ENCODE measurements at places on chromosomes 6 and 20.

DNA sequence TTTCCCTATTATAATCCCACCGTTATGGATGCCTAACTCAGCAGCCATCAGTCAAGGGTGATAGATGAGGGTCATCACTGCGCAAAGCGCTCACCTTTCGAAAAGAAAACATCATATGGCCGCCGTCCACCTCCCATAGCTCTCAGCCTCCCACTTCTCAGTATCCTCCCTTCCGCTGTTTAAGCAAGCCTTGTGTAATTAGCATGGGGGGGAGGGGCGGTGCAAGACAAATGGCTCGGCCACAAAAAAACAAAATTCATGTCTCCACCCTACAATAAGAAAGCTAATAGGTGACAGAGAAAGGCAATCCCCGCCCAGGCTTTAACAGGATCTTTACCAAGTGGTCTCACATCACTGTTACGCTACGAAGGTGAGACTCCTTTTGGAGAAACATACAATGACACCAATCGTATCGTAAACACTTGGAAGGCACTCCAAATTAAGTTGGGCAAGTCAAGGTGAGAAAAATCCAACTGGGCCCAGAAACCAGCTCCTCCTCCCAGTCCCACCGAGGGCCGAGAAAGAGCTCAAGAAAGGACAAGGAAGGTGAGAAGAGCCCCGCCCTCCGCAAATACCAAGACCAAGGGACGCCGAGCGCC lies 645 bp downstream of the DDX39B start:
- peaks cover 5% of the 10 kb centered on the region for H3K36me3 ChIP-seq
- peak overlapping the region; percentile 91 for H3K27ac ChIP-seq
- peak; percentile 36 for DNase-seq
- peak overlapping the region; percentile 51 for H3K4me3 ChIP-seq
- no peaks in the 10 kb centered on the region for H3K27me3 ChIP-seq
- H3K4me1 ChIP-seq: peaks cover 22% of the 10 kb centered on the region

GRCh38 chr20:31722257-31723068 lies at the start of gene BCL2L1:
TSS of gene BCL2L1 (minus strand) at chr20:31722868. CDS start at chr20:31722218, 650 bp downstream.
- H3K36me3 ChIP-seq: no peaks in the 10 kb centered on the region
- peak within 1 kb of the TSS; percentile 92 for H3K4me3 ChIP-seq
- H3K27ac ChIP-seq: peak within 1 kb of the TSS; percentile 98
- H3K27me3 ChIP-seq: no peaks in the 10 kb centered on the region
- H3K4me1 ChIP-seq: peaks cover 25% of the 10 kb centered on the region

- no peak for DNase-seq
- no peak overlapping the region for H3K4me3 ChIP-seq
- H3K27me3 ChIP-seq: no peaks in the 10 kb centered on the region
- H3K36me3 ChIP-seq: no peaks in the 10 kb centered on the region
Measured at GRCh38 chr6:14130435-14131075, 13.0 kb downstream of the CD83 start.

DNA sequence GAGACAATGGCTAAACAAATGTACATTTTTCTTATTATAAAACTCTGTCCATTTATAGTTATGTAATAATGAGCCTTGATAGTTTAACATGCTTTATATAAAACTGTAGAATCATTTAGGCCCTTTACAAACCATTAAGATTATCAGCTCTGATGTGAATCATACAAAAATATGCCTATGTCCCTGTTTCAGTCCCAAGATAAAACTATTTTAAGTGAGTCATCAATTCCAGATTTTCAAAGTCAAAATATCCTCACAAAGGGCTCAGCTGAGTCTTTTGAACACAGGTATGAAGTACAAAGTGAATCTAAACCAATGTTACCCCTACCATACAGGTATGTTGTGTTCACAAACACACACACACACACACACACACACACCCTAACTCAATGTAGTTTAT lies 88.0 kb downstream of the PTPRK start:
- H3K36me3 ChIP-seq: no peaks in the 10 kb centered on the region
- no peak for DNase-seq
- H3K4me3 ChIP-seq: no peak overlapping the region
- no peaks in the 10 kb centered on the region for H3K27me3 ChIP-seq
- peaks cover 12% of the 10 kb centered on the region for H3K4me1 ChIP-seq

GRCh38 chr20:33460711-33461110 lies 17.1 kb upstream of the SNTA1 start:
- no peak overlapping the region for H3K4me3 ChIP-seq
- H3K27me3 ChIP-seq: no peaks in the 10 kb centered on the region
- no peaks in the 10 kb centered on the region for H3K36me3 ChIP-seq
- no peak for DNase-seq
- no peak overlapping the region for H3K27ac ChIP-seq

GRCh38 chr20:50101887-50102286 lies 11.1 kb downstream of the UBE2V1 start:
- H3K4me1 ChIP-seq: peaks cover 24% of the 10 kb centered on the region
- H3K27me3 ChIP-seq: no peaks in the 10 kb centered on the region
- no peak overlapping the region for H3K27ac ChIP-seq
- H3K4me3 ChIP-seq: no peak overlapping the region

DNA sequence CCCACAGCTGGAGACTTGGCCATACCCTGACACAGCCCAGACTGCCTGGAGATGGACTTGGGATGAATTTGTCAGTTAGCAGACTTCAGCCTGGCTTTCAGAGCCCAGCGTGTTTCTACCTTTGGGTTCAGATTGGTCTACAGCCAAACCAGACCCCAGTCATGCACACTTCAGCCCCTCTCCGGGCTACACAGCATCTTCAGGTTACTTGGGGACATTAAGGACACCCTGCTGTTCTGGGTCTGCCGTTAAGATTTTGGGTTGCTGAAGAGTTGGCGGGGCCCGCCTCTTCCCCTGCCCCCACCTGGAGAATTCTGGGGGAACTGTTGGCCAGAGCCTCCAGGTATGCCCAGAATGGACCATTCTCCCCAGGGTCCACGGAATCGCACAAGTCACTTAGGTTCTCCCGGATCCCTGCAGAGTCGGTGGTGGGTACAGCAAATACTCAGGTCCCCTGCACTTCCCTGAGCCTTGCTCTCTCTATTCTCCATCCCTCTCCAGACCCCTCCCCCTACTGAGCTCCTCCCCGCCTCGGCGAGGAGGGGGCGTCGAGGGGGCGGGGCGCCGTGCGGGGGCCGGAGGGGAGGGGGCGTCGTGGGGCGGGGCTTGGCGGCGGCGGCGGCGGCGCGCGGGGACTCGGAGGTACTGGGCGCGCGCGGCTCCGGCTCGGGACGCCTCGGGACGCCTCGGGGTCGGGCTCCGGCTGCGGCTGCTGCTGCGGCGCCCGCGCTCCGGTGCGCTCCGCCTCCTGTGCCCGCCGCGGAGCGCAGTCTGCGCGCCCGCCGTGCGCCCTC lies at the start of gene PTK7:
Gene PTK7, plus strand, starts transcription at position 645 of the 794 bp plus-strand sequence. CDS start 175 bp downstream, outside the sequence.
- no peaks in the 10 kb centered on the region for H3K4me1 ChIP-seq
- no peaks in the 10 kb centered on the region for H3K36me3 ChIP-seq
- H3K27me3 ChIP-seq: no peaks in the 10 kb centered on the region

DNA sequence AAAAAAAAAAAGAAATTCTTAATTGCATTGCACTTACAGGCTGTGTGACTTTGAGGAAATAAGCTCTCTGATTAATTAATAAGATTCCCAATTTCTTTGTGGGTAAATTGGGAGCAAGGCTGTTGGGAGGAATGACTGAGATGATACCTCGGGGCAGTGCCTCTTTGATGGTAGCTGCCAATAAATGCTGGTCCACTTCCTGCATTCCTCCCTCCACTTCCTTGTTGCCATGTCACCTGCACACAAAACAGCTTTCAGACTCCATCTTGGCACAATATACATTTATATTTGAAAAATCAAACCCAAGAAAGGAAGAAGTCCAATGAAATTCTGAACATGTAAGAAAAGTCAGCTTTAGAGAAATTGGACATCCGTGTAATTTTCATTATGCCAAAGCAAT lies 45.1 kb downstream of the MTHFD1L start:
- H3K4me1 ChIP-seq: no peaks in the 10 kb centered on the region
- no peaks in the 10 kb centered on the region for H3K27me3 ChIP-seq
- H3K4me3 ChIP-seq: no peak overlapping the region
- no peak overlapping the region for H3K27ac ChIP-seq
- no peaks in the 10 kb centered on the region for H3K36me3 ChIP-seq
- no peak for DNase-seq

GRCh38 chr6:43475516-43475915 lies 1.9 kb upstream of the TJAP1 start:
- no peak overlapping the region for H3K27ac ChIP-seq
- peaks cover 13% of the 10 kb centered on the region for H3K4me1 ChIP-seq
- H3K36me3 ChIP-seq: no peaks in the 10 kb centered on the region
- no peak overlapping the region for H3K4me3 ChIP-seq
- no peaks in the 10 kb centered on the region for H3K27me3 ChIP-seq

GRCh38 chr6:45892696-45893245 lies 122.9 kb downstream of the CLIC5 start:
- no peaks in the 10 kb centered on the region for H3K4me1 ChIP-seq
- H3K27ac ChIP-seq: no peak overlapping the region
- H3K27me3 ChIP-seq: no peaks in the 10 kb centered on the region
- DNase-seq: no peak
- H3K4me3 ChIP-seq: no peak overlapping the region

- H3K4me1 ChIP-seq: peaks cover 3% of the 10 kb centered on the region
- no peak overlapping the region for H3K4me3 ChIP-seq
- no peak overlapping the region for H3K27ac ChIP-seq
- no peaks in the 10 kb centered on the region for H3K36me3 ChIP-seq
Measured at GRCh38 chr6:134288538-134289203, 29.2 kb downstream of the SGK1 start.

DNA sequence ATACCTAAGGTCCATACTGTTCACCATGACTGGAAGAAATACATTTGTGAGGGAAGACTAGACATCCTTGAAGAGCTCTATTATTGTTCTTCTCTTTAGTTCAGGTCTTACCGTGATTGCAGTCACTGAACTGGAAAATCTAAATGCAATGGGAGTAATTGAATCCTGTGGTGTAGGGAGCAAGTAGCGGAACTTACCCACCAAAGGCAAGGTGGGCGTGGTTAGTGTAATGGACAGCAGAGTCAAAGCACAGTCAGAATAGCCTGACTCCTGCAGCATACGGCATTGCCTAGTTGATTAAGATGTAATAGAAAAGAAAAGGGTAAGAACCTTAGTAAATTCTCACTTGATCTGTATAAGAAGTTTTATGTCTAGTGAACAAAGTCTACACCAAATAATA lies 679.7 kb upstream of the EPHA7 start:
- no peaks in the 10 kb centered on the region for H3K36me3 ChIP-seq
- no peaks in the 10 kb centered on the region for H3K4me1 ChIP-seq
- H3K27ac ChIP-seq: no peak overlapping the region
- no peak for DNase-seq
- no peaks in the 10 kb centered on the region for H3K27me3 ChIP-seq

- no peak overlapping the region for H3K4me3 ChIP-seq
- H3K4me1 ChIP-seq: peaks cover 6% of the 10 kb centered on the region
- no peak overlapping the region for H3K27ac ChIP-seq
Measured at GRCh38 chr6:76221525-76221924, 149.1 kb upstream of the IMPG1 start.

GRCh38 chr20:23587631-23588030 lies 18.1 kb downstream of the CST9 start:
- no peak overlapping the region for H3K4me3 ChIP-seq
- DNase-seq: peak; percentile 29
- H3K36me3 ChIP-seq: no peaks in the 10 kb centered on the region
- no peaks in the 10 kb centered on the region for H3K27me3 ChIP-seq
- H3K27ac ChIP-seq: no peak overlapping the region

- no peaks in the 10 kb centered on the region for H3K27me3 ChIP-seq
- peak; percentile 85 for DNase-seq
- H3K4me1 ChIP-seq: peaks cover 18% of the 10 kb centered on the region
- H3K4me3 ChIP-seq: peak overlapping the region; percentile 69
- H3K27ac ChIP-seq: peak overlapping the region; percentile 95
Measured at GRCh38 chr6:12012558-12013306, 620 bp downstream of the HIVEP1 start.

DNA sequence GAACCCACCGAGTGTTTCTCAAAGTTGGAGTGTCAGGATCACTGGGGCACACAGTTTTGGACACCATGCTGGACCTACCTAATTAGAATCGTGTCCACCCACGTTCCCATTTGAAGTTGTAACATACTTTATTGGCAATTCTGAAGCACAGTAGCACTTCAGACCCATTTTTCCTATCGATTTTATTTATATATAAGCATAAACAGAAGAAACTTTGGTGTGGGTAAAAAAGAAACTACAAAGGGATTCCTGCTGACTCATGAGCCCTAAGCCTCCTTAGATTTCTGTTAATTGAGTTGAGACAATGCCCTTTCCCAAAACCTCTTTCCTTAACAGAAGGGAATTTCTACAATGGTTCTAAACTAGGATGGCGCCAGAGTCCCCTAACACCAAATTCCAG lies 398.0 kb downstream of the CDKAL1 start:
- no peaks in the 10 kb centered on the region for H3K36me3 ChIP-seq
- no peak overlapping the region for H3K27ac ChIP-seq
- no peak overlapping the region for H3K4me3 ChIP-seq
- DNase-seq: no peak

- no peaks in the 10 kb centered on the region for H3K4me1 ChIP-seq
- H3K27ac ChIP-seq: no peak overlapping the region
- no peaks in the 10 kb centered on the region for H3K27me3 ChIP-seq
- no peaks in the 10 kb centered on the region for H3K36me3 ChIP-seq
Measured at GRCh38 chr20:23133560-23133998, 47.5 kb upstream of the CD93 start.

- peak overlapping the region; percentile 62 for H3K27ac ChIP-seq
- no peak for DNase-seq
- H3K4me1 ChIP-seq: peaks cover 46% of the 10 kb centered on the region
- no peaks in the 10 kb centered on the region for H3K36me3 ChIP-seq
Measured at GRCh38 chr20:32482143-32482441, 103.0 kb downstream of the NOL4L start.

DNA sequence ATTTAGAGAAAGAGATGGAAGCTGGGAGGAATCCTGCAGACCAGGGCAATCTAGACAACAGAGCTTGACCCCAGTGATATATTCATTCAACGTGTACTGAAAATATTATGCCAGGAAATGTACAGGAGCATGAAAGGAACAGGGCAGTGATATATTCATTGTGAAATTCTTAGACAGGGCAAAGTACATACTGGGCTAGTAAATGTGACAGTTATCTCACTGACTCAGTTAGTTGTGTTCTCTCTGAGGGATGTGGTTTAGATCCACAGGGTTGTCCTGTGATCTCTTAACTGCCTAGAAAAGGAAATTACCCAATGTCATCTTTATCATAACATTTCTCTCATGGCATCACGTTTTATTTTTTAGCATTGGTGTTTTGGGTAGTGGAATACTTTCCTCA lies 891.3 kb downstream of the EYS start:
- H3K27ac ChIP-seq: no peak overlapping the region
- no peak for DNase-seq
- no peaks in the 10 kb centered on the region for H3K27me3 ChIP-seq
- H3K4me3 ChIP-seq: no peak overlapping the region

- no peak for DNase-seq
- H3K4me1 ChIP-seq: peaks cover 10% of the 10 kb centered on the region
- no peak overlapping the region for H3K27ac ChIP-seq
- H3K36me3 ChIP-seq: no peaks in the 10 kb centered on the region
- no peaks in the 10 kb centered on the region for H3K27me3 ChIP-seq
Measured at GRCh38 chr20:32506721-32507120, 78.4 kb downstream of the NOL4L start.

All from pancreas (tissue), 10 donors.